RCC 7860 (cell line): ENCODE measurements at places on chromosomes 7 and 10.

DNA sequence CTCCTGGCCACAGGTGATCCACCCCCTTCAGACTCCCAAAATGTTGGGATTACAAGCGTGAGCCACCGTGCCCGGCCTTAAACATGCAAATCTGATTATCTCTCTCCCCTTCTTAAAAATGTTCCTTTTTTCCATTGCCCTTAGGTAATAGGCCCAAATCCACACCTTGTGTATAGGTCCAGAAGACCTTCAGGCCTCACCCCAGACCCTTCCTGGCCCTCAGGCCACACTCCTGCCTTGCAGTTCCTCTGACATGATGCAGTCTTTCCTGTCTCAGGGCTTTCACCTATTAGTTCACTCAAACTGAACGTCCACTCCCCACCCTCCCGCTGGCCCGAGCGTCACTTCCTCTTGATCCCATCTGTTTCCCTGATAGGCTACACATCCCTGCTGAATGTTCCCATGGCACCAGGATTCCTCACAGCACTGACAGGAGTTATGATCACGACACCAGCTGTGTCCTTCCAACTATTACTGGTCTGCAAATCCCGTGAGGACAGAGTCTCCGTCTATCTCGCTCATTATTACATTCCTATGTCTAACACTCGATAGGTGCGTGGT, 46.4 kb downstream of the DENND2A start:
- no peak for DNase-seq

DNA sequence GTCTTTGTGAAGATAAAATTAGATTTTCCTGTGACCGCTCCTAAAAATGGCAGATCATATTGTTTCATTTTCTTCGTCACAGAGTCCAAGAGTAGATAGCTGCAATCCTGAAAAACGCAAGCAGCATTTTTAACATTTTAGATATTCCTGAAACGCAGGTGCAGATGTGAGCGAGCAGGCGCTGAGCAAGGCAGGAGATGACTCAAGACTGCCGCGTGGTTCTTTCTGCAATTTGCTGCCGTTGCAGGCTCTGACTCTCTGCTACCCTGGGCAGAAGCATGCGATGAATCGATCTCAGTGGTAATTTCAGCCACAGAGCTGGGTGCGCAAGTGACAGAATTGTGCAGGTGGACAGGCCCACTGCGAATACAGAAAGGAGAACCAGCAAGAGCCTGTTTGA, 331.9 kb downstream of the ACTR3B start:
- DNase-seq: no peak

- no peak for DNase-seq
These were observed 46.0 kb upstream of the PODXL start for GRCh38 chr7:131602304-131602993.

DNA sequence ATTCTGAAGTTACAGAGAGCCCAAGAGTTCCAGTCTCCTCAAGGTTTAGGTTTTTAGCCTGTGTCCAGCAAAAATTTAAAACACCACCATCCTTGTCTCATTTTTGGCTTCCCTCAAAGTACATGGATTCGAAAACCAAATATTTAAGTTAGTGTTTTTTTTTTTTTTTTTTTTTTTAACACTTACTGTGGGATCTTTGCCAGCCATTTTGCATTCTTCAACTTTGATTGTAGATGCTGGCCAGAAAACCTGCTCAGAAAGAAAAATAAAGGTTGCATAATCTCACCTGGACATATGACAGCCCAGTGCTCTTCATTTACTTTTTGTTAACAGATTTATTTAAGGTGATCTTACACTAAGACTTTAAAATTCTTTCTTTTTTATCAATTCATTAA, 91.6 kb downstream of the SEMA3C start:
- DNase-seq: no peak

- DNase-seq: no peak
These were observed 79.0 kb upstream of the MACROH2A2 start for GRCh38 chr10:69973678-69974077.
